ENCODE measurements at places on chromosomes 6 and 20.

GRCh38 chr20:62387219-62387913, 463 bp downstream of the RPS21 start:
- no peak for DNase-seq

- no peak for DNase-seq
These were observed 78.3 kb downstream of the RPP40 start for GRCh38 chr6:4925580-4925979.

DNA sequence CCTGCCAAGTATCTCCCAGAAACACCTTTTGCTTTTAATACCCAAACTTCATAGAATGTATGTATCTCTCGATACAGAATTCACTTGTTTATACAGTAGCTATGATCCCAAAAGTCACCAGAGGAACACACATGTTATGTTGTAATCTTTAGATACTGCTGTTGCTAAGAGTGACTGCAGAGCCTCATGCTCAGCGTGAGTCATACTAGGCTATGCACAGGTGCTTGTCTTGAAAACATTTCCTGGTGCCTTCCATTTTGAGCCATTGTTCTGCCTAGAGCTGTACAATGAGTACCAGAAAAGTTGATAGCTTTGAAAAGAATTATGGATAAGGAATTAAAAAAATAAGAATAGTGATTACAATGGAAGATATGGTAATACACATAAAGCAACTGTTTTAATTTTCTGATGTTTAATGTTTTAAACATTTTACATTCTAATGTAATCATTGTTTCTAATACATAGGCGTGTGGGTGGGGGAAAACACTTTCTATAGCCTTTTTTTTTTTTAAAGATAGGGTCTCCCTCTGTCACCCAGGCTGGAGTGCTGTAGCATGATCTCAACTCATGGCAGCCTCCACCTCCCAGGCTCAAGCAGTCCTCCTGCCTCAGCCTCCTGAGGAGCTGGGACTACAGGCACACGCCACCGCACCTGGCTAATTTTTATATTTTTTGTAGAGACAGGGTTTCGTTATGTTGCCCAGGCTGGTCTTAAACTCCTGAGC, 79.4 kb downstream of the CD24 start:
- DNase-seq = no peak

DNA sequence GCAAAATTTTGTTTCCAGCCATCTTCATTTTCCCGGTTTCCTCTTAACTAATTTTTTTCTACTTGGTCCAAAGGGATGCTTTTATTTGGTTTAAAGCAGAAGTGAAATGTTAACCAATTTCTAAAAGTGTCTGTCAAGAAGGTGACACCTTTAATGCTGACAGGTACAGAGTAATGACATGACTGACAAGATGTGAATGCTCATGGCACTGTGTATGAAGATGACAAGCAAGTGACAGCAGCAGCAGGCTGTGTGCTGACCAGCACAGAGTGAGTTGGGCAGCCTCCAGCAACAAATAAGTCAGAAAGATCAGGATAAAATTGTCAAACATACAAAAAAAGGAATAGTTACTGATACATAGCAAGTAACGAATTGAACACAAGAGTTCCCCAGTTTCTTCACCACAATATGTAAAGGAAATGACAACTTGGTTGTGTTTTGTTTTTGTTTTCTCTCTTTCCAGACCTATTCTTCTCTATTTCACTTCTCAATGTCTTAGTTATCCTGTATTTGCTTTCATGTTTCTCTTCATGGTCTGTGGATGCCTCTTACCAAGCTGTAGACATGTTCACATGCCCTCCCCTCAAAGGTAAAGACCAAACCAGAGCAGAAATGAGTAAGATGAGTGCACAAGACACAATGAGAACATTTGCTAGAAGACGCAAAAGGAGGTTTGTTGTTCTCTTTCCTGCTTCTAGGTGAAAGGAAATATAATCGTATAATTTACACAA, 174.9 kb downstream of the FRK start:
- DNase-seq = no peak

GRCh38 chr6:36441307-36441894, 1.3 kb downstream of the PXT1 start:
- DNase-seq = peak; percentile 80

- no peak for DNase-seq
These were observed 45.1 kb upstream of the TAGAP start for GRCh38 chr6:159089909-159090308.

- no peak for DNase-seq
These were observed 1.8 kb downstream of the PAX1 start for GRCh38 chr20:21707267-21707666.

GRCh38 chr20:59351157-59352040, 51.0 kb downstream of the EDN3 start:
- no peak for DNase-seq

- DNase-seq = no peak
These were observed 1.4 kb downstream of the TRAM2 start for GRCh38 chr6:52575502-52575892.

DNA sequence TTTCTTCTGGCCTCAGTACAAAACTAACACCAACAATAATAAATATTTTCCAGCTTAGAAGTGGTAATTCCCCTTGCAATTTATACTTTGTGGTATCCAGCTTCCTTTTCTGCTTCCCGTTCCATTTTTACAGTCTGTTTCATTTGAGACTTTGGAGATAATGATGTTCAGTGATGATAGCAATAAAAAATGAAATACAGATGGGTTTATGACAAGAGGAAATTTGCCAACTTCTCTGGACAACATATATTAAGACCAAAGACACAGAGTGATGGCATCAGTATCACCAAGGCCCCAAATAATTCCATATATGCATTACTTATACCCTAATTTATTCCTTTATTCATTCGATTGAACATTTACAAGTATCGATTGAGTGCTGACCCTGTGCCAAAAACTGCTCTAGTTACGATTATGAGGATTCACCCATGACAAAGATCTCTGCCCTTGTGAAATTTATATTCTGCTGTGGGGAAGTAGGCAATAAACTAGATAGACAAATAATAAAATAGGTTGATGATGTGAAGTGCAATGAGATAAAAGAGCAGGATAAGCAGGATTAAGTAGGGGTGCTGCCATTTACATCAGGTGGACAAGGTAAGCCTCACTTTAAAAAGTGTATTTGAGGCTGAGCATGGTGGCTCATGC, 18.1 kb upstream of the TASP1 start:
- no peak for DNase-seq

Measured in effector memory CD4-positive, alpha-beta T cell (primary cell).